ENCODE measurements at places on chromosomes 5 and 9. TPM values are rescaled to one million over a fixed set of nuclear protein-coding genes. Genes with fewer than 3 reads are reported as not detected.

Gene WDR38
- total RNA-seq = not detected

Gene HRH2
- total RNA-seq = not detected

DNA sequence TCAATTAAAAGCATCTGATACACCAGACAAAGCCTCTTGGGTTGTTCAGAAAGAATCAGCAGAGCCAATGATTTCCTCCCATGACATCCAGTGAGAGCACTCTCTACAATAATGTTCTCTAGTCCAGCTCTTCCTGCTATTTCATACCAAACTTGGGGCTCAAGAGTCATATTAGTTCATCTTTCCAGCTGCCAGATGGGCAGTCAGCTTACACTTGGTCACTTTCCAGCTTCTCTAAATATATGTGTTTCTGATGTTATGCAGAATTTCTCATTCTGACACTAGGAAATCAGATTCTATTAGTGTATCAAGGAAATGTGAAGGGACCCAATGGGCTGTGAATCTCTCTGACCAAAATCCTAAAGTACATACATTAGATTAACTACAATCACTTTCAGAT is 148.9 kb downstream of the ENC1 start:
- H3K27ac ChIP-seq = no peak overlapping the region
- no peak overlapping the region for H3K4me3 ChIP-seq
- H3K36me3 ChIP-seq = no peaks in the 10 kb centered on the region
- DNase-seq = no peak
- peaks cover 23% of the 10 kb centered on the region for H3K4me1 ChIP-seq
- no peaks in the 10 kb centered on the region for H3K27me3 ChIP-seq

- DNase-seq = peak; percentile 65
- H3K4me1 ChIP-seq = peaks cover 68% of the 10 kb centered on the region
- H3K27ac ChIP-seq = peak overlapping the region; percentile 91
- H3K4me3 ChIP-seq = peak overlapping the region; percentile 27
Observed at GRCh38 chr9:88748566-88749261, 213.7 kb downstream of the NXNL2 start.

- peaks cover 31% of the 10 kb centered on the region for H3K4me1 ChIP-seq
- H3K36me3 ChIP-seq = peaks cover 38% of the 10 kb centered on the region
- H3K27me3 ChIP-seq = peaks cover 2% of the 10 kb centered on the region
- H3K27ac ChIP-seq = peak overlapping the region; percentile 34
- H3K4me3 ChIP-seq = no peak overlapping the region
- peak; percentile 64 for DNase-seq
Observed at GRCh38 chr9:32502464-32502863, 23.5 kb downstream of the RIGI start.

- no peak overlapping the region for H3K27ac ChIP-seq
- no peaks in the 10 kb centered on the region for H3K36me3 ChIP-seq
- no peak overlapping the region for H3K4me3 ChIP-seq
- no peak for DNase-seq
- no peaks in the 10 kb centered on the region for H3K4me1 ChIP-seq
Observed at GRCh38 chr9:131310833-131311554, 21.5 kb downstream of the PLPP7 start.

DNA sequence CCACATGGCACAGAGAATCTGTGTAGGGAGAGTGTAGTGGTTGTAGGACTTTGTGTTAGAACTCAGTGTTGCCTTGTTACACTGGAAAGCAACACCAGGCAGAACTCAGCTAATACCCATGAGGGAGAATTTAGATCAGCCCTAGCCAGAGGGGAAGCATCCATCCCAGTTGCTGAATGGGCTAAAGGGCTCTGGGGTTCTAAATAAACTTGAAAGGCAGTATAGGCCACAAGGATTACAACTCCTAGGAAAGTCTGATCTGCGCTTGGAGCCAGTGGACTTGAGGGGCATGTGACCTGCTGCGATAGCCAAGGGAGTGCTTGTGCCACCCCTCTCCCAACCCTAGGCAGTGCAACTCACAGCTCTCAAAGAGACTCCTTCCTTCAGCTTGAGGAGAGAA is 26.9 kb downstream of the PTGS1 start:
- peaks cover 14% of the 10 kb centered on the region for H3K36me3 ChIP-seq
- DNase-seq = no peak
- no peak overlapping the region for H3K27ac ChIP-seq
- H3K27me3 ChIP-seq = peaks cover 3% of the 10 kb centered on the region
